Left ventricle myocardium inferior (tissue), 1 donor: ENCODE measurements at places on chromosomes 16 and 17. TPM values are rescaled to one million over a fixed set of nuclear protein-coding genes. Genes with fewer than 3 reads are reported as not detected.
A peak's percentile ranks its signal among the peaks of the same experiment; 100 is the strongest.

DNA sequence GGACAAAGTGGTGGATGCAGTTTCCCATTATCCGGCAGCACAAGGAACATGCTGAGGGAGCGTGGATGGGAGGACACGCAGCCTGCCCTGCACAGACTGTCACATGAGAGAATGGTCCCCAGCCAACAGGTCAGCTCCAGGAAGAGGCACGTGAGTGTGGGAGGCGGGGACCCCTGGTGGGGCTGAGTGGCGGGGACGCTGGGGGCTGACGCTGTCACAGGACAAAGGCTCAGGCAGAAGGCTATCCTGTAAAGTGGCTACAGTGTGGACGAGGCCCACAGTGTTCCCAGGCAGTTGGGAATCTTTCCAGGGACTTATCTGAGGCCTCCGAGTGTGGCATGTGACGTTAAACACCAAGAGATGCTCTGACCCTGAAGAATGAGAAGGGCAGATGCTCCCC lies 30.4 kb downstream of the MBTPS1 start:
- no peaks in the 10 kb centered on the region for H3K27me3 ChIP-seq
- H3K4me1 ChIP-seq: peaks cover 56% of the 10 kb centered on the region
- H3K4me3 ChIP-seq: no peak overlapping the region
- H3K27ac ChIP-seq: peak overlapping the region; percentile 81
- peaks cover 83% of the 10 kb centered on the region for H3K36me3 ChIP-seq

GRCh38 chr16:31711344-31711845 lies 162.2 kb upstream of the ZNF267 start:
- DNase-seq: no peak
- H3K4me1 ChIP-seq: peaks cover 35% of the 10 kb centered on the region
- peaks cover 24% of the 10 kb centered on the region for H3K36me3 ChIP-seq
- H3K27me3 ChIP-seq: no peaks in the 10 kb centered on the region

DNA sequence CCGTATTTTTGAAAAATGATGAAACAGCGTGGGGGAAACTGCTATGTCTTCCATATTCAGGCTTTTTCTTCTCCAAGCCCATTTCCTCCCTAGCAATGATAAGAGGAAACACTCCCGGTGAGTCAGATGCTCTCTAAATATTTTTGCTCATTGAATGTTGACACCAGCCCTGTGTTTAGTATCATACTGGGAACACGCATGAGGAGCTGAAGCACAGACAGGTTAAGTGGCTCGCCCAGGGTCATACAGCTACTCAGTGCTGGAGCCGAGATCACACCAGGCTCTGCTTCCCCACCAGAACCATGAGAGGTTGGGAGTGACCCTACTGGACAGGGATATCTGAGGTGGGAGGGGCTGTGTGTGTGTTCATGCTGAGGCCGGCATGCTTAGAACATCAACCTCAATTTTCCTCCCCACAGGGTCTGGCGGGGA lies 37.8 kb upstream of the ADGRG1 start:
- H3K4me1 ChIP-seq: peaks cover 11% of the 10 kb centered on the region
- H3K36me3 ChIP-seq: no peaks in the 10 kb centered on the region
- H3K27me3 ChIP-seq: peaks cover 12% of the 10 kb centered on the region
- no peak overlapping the region for H3K27ac ChIP-seq
- H3K4me3 ChIP-seq: no peak overlapping the region

DNA sequence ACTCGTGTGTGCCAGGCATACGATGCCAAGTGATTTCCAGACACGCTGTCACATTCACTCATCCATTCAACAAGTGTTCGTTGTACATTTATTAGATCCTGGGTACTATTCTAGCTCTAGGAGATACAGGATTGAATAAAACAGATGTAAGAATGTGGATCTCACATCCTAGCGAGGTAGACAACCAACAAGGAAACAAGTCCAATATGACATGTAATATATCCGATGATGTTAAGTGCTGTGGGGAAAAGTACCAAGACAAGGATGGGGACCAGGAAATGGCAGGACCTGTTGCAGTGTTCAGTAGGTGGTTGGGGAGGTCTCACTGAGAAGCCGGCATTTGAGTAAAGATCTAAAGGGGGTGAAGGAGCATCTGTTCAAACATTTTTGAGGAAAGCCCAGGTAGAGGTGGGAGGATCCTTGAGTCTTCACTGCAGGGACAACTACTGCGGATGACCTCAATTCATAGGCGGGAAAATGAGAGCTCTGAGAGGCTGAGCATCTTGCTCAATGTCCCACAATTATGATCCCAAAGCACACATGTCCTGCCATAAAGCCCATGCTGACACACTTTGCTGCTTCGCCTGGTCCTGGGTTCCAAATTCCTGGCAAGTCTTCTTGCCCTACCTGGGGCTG lies 129.4 kb downstream of the ASIC2 start:
- H3K4me3 ChIP-seq: no peak overlapping the region
- H3K27me3 ChIP-seq: peaks cover 28% of the 10 kb centered on the region
- DNase-seq: no peak
- H3K27ac ChIP-seq: no peak overlapping the region
- H3K4me1 ChIP-seq: peaks cover 16% of the 10 kb centered on the region

GRCh38 chr16:65598621-65599020 lies 476.8 kb upstream of the CDH11 start:
- H3K27ac ChIP-seq: no peak overlapping the region
- H3K27me3 ChIP-seq: no peaks in the 10 kb centered on the region
- H3K4me3 ChIP-seq: no peak overlapping the region
- H3K4me1 ChIP-seq: no peaks in the 10 kb centered on the region
- DNase-seq: no peak

Gene FOXC2
- total RNA-seq: 1.5 TPM

- H3K4me1 ChIP-seq: no peaks in the 10 kb centered on the region
- no peaks in the 10 kb centered on the region for H3K27me3 ChIP-seq
- DNase-seq: no peak
- no peaks in the 10 kb centered on the region for H3K36me3 ChIP-seq
- H3K4me3 ChIP-seq: no peak overlapping the region
These were observed 77.9 kb downstream of the GOSR1 start for GRCh38 chr17:30554839-30555751.

GRCh38 chr16:62190426-62190825 lies 154.2 kb upstream of the CDH8 start:
- H3K4me1 ChIP-seq: no peaks in the 10 kb centered on the region
- no peaks in the 10 kb centered on the region for H3K27me3 ChIP-seq
- H3K36me3 ChIP-seq: no peaks in the 10 kb centered on the region
- no peak for DNase-seq
- no peak overlapping the region for H3K27ac ChIP-seq
- no peak overlapping the region for H3K4me3 ChIP-seq

DNA sequence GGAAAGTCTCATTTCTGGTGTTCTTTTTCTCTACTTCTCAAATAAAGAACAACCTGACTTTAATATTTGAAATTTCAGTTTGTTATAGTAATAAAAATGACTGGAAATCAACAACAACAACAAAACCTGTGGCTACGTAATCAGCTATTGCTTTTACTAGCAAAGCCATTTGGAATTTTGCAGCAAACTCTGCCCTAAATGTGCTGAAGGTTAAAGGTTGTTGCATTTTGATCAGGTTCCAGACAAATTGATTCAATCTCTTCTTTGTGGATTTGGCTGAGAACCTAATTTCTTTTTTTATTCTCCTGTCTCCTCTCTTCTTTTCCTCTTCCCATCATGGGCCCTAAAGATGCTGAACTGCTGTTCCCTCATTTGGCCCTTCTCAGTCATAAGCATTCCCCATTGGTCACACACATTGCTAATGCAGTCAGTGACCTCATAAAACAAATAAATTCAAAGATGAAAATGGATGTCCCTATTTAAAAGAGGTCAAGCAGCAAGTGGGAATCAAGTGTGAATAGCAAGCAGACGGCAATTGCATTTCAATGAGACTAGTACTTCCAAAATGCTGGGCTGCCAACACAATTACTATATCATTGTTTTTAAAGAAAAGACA lies 795.1 kb upstream of the CDH8 start:
- DNase-seq: no peak
- H3K36me3 ChIP-seq: no peaks in the 10 kb centered on the region
- no peaks in the 10 kb centered on the region for H3K27me3 ChIP-seq
- no peak overlapping the region for H3K27ac ChIP-seq
- H3K4me1 ChIP-seq: no peaks in the 10 kb centered on the region

Gene CHST5
- total RNA-seq: 0.85 TPM

GRCh38 chr17:42286411-42287221 lies 1.7 kb upstream of the STAT5A start:
- peak overlapping the region; percentile 71 for H3K4me3 ChIP-seq
- DNase-seq: peak; percentile 55
- no peaks in the 10 kb centered on the region for H3K36me3 ChIP-seq
- H3K27me3 ChIP-seq: no peaks in the 10 kb centered on the region
- H3K4me1 ChIP-seq: peaks cover 48% of the 10 kb centered on the region

Gene ENDOV
- total RNA-seq: 11.3 TPM

- H3K4me3 ChIP-seq: peak overlapping the region; percentile 98
- H3K4me1 ChIP-seq: peaks cover 90% of the 10 kb centered on the region
- H3K36me3 ChIP-seq: peaks cover 46% of the 10 kb centered on the region
- H3K27me3 ChIP-seq: no peaks in the 10 kb centered on the region
- DNase-seq: peak; percentile 72
These were observed 2.2 kb downstream of the NR1D1 start for GRCh38 chr17:40097931-40098845.

Gene KRT25
- total RNA-seq: not detected

Gene PDILT
- total RNA-seq: not detected

- H3K27ac ChIP-seq: no peak overlapping the region
- peaks cover 12% of the 10 kb centered on the region for H3K4me1 ChIP-seq
- DNase-seq: no peak
- H3K36me3 ChIP-seq: no peaks in the 10 kb centered on the region
These were observed 117.9 kb downstream of the ZNF423 start for GRCh38 chr16:49738001-49738400.

Gene SKAP1
- 0.27 TPM for total RNA-seq

GRCh38 chr16:65323655-65324237 lies 201.9 kb upstream of the CDH11 start:
- no peaks in the 10 kb centered on the region for H3K27me3 ChIP-seq
- no peaks in the 10 kb centered on the region for H3K4me1 ChIP-seq
- H3K27ac ChIP-seq: no peak overlapping the region
- no peaks in the 10 kb centered on the region for H3K36me3 ChIP-seq
- H3K4me3 ChIP-seq: no peak overlapping the region
- DNase-seq: no peak

Gene RNF157
- total RNA-seq: 4.8 TPM

DNA sequence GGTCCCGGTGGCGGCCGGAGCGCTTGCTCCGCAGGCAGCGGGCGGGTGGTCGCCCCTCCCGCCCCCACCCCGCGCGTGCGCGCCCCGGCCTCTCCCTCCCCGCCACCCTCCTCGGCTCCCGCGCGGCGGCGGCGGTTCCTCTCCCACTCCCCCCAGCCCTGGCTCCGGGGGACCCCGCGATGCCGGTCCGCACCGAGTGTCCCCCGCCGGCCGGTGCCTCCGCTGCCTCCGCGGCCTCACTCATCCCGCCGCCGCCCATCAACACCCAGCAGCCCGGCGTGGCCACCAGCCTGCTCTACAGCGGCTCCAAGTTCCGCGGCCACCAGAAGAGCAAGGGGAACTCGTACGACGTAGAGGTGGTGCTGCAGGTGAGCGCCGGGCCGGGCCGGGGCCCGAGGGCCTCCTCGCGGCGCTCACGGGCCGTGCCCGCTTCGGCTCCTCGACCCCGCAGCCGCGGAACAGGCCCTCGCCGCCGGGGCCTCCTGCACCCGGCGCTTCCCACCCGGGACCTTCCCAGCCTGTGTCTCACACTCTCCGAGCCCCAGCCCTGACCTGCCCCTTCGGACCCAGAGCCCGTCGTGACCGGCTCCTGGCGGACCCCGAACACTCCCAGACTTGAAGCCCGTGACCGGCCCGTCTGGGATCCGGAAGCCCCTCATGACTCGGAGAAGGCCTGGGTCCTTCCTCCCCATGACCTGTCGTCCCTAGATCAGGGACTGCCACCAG lies 490 bp downstream of the GID4 start:
- H3K27me3 ChIP-seq: no peaks in the 10 kb centered on the region
- peak overlapping the region; percentile 89 for H3K27ac ChIP-seq
- peaks cover 72% of the 10 kb centered on the region for H3K4me1 ChIP-seq
- H3K4me3 ChIP-seq: peak overlapping the region; percentile 88
- DNase-seq: no peak

Gene HBA1
- 78.7 TPM for total RNA-seq

GRCh38 chr17:3977387-3977786 lies 13.2 kb upstream of the ATP2A3 start:
- no peaks in the 10 kb centered on the region for H3K27me3 ChIP-seq
- no peak for DNase-seq
- H3K27ac ChIP-seq: peak overlapping the region; percentile 77
- peaks cover 44% of the 10 kb centered on the region for H3K4me1 ChIP-seq

DNA sequence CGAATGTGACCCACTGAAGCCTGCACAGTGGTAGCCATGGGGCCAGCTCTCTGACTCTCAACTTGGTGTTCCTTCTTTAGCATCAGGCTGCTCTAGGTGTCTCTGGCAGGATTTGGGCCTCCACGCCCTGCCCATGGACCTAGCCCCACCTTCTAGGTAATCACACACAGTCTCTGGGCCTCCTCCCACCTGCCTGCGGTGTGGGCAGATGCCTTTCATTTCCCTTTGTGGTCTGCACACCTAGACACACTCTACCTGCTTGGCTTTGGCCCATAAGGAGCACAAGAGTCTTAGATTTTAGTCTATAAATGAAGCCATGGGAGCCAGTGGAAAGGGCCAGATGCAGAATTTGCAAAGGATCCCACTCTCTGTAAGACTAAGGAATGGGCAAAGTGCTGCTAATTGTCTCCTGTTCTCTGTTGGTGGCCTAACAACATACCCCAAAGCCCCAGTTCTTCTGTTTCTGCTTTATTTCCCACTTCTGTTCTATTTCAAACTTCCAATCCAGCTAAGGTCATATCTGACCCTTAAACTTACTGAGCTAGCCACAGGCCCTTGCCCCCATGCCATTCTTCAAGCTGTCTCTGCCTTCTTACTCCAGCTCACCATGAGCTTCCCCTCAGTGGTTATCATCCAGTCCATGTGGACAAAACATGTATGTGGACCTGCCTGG lies 7.2 kb upstream of the MFSD6L start:
- no peaks in the 10 kb centered on the region for H3K4me1 ChIP-seq
- no peak overlapping the region for H3K4me3 ChIP-seq
- DNase-seq: no peak
- H3K27ac ChIP-seq: no peak overlapping the region
- peaks cover 6% of the 10 kb centered on the region for H3K36me3 ChIP-seq

DNA sequence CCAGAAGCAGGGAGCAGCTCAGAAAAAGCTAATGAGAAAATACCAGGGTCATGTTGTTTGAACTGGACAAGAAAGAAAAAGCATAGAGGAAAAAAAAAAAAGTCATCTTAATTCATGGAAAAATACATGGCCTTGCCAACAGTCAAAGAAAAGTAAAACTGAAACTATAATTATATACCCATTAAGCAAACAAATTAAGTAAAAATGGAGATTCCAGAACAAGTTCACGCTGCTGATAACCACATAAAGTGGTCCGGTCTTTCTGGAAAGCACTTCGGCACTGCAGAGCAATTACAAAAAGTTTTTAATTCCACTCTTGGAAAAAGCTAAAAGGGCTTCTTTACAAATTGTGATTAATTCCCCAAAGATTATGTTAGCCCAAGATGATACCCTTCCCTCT lies 12.4 kb upstream of the P2RX5 start:
- DNase-seq: no peak
- no peaks in the 10 kb centered on the region for H3K27me3 ChIP-seq
- peaks cover 11% of the 10 kb centered on the region for H3K36me3 ChIP-seq
- no peak overlapping the region for H3K27ac ChIP-seq
- no peak overlapping the region for H3K4me3 ChIP-seq
- H3K4me1 ChIP-seq: no peaks in the 10 kb centered on the region
